Suppressor macrophage treated with lipopolysaccharide for 4 hours (primary cell): ENCODE measurements at places on chromosomes 13 and 19.

DNA sequence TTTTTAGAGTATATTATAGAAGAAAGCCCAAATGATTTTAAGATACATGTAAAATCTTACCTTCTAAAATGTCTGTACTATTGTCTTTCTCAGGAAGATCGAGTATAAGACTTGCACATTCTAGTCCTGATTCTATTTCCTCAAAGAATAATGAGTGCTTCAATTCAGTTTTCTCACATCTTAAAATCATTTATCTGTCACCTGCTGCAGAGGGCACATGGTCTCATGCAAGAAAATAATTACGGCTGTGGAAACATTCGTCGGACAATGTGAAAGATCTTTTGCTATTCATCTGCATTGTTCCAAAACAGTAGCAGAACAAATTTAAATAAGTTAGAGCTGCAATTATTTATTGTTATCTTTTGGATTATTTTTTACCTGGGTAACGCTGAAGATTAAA lies 1403.5 kb downstream of the PCDH9 start:
- no peak for DNase-seq

DNA sequence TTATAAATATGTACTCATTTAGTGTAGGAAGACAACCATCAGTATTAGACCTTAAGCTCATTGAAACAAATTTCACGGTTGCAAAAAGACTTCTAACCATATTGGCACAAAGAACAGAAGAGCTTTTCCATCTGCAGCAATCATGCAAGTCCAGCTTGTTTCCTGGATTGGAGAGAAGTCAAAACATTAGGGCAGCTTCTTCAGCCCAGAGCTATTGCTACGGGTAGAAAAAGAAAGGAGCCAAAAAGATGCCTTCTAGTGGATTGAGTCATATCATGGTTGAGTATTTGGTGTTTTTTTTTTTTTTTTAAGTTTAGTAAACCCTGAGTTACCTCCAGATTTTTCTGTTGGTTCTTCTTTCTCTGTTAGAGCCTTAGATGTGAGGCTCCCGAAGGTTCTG lies 99.8 kb downstream of the WDFY2 start:
- DNase-seq = no peak

DNA sequence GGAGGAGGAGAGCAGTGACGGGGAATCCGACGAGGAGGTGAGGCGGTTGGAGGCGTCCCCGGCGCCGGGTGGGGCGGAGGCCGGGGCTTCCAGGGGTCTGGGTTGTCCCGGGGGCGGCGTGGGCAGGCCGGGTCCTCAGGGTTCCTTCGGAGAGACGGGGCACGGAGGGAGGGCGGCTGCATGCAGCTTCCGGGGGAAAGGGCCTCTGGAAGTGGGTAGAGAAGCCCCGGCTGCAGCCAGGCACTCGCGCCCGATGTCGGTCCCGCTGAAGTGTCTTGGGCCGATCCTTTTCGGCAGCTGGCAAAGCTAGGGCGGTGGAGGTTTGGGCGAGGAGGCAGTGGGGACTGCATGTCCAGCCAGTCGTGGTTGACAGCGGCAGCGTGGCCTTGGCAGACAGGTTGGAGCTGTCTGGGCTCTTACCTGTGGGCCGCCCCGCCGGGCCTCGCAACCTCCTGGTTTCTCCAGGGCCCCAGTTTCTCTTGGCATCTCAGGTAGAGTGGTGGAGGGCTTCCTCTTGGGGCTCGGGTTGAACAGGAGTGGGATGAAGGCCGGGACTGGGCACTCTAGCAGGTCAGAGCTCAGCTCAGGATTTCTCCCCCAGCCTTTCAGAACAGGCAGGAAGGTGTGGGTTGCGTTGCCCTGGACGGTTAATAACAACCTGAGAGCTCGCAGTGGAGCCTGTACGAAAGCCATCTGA lies 690 bp downstream of the KMT2B start:
- peak; percentile 24 for DNase-seq

DNA sequence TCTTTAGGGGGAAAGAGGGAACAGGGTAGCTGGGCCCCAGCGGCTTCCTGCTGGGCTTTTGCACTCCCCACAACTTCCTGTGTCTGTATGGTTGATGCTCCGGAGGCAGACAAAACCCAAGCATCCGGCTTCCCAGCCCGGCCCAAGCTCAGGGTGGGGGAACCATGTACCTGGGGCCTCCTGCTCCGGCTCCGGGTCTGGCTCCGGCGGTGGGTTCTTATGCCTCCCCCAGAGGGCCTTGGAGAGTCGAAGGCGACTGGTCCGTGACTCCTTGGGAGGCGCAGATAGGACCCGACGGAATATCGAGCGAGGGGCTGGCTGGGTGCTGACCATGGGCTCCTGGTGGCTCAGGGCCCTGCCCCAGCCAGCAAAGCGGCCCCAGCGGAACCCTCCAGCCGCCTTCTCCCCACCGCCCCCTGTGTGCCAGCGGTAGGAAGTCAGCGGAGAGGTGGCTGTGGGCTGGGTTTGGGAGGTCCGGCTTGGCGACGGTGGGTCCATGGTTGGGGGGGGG lies 428 bp downstream of the RASAL3 start:
- peak; percentile 23 for DNase-seq

DNA sequence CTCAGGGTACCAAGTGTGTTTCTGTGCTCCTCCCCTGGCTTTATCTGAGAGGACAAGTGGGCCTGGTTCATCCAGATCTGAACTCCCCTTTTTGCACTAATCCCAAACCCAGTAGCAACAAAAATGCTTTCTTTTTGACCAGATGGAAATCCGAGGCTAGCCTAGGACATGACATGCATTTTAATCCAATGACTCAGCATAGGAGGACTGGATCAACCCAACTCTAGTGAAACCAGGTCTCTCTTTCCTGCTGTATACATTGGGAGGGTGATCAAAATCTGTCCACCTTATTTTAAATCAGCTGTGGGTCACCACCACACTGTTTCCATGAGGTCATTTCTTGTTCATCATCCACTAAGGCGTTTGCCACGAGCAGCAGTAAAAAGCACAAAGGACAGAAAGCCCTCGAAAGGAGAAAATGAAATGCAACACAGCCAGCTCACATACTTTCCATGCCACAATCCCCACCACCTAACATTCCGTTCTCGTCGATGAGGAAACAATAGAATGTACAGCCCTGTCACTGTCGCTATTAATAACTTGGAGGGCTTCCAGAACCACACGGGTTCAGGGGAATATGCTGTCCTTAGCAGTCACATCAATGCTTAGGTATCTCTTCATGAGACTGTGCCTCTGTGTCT lies 543.0 kb downstream of the IRS2 start:
- DNase-seq = no peak

- DNase-seq = no peak
Measured at GRCh38 chr13:54884682-54885081, 1856.1 kb downstream of the OLFM4 start.

DNA sequence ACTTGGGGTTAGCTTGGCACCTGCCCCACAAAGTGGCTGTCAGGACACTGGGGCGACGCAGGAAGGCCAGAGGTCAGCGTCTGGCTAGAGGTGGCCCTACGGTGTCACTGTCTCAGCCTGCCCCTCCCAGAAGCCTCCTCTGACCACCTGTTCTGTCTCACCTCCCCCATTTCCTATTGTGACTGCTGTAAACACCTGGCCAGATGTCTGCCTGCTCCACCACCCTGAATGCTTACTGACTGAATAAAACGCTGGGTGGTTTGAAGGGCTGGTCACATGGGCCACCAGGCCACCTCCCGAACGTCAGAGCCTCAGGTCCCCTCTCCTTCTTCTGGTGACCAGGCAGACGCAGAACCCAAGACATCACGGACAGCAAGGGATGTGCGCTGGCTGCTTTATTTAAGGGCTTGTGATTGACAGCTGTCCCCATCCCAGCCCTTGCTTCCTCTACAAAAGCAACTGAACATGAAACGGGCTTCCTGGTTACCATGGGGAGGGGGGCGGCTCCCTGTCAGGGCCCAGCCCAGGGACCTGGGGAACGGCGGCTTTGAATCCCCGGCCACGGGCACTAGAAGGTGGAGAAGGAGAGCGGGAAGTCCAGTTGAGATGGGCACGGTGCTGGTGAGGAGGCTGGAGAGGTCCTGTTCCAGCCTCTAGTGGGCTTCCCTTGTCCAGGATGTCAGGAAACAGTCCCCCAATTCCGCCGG lies 6.2 kb downstream of the ELOF1 start:
- DNase-seq = no peak

GRCh38 chr13:78305171-78305570 lies 298.2 kb downstream of the POU4F1 start:
- no peak for DNase-seq

DNA sequence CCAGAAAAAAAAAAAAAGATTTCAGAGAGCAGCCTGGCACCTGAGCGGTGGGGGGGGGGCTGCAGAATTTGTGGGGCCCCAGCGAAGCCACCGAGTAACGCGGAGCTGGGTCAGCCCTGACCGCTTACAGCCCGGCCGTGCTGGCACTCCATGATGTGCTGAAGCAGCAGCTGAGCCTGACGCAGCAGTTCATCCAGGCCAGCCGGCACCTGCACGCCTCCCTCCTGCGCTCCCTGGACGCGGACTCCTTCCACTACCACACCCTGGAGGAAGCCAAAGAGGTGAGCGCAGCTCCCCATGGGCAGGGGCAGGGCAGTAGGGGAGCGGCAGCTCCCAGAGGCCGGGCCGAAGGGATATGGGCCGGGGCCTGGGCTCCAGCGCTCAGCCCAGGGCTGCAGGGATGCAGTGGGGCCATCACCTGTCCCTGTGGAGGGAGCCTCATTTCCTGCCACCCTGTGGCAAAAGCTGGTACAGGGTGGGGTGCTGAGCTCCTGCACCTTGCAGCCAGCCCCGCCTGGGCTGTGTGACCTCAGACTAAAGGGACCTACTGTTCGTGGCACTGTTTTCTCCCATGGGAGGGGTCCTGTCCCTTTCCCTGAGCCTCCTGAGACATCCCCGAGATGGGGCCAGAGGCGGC lies 18.3 kb downstream of the C19orf44 start:
- DNase-seq = no peak

DNA sequence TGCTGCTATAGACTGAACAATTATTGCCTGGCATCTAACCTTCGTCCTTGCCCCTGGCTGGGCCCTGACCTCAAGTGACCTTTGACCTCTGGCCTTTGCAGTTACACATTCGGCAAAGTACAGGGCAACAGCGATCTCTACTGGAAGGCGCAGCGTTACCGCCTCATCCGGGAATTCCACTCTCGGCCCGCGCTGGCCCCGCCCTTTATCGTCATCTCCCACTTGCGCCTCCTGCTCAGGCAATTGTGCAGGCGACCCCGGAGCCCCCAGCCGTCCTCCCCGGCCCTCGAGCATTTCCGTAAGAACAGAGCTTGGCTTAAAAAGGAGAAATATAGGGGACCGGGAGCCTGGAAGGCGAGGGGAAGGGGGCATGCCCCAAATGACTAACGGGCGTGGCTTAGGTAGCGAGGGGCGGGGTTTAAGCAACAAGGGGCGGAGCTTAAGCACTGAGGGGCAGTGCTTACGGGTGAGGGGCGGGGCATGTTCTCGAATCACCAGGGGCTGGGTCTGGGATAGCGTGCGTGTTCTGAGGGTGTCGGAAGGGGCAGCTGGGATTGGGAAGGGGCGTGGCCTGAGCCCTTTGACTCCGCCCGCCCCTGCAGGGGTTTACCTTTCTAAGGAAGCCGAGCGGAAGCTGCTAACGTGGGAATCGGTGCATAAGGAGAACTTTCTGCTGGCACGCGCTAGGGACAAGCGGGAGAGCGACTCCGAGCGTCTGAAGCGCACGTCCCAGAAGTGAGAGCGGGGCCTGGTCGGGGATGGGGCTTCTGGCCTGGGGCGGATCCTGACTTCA lies 52.7 kb downstream of the TRPM4 start:
- DNase-seq = peak; percentile 52

DNA sequence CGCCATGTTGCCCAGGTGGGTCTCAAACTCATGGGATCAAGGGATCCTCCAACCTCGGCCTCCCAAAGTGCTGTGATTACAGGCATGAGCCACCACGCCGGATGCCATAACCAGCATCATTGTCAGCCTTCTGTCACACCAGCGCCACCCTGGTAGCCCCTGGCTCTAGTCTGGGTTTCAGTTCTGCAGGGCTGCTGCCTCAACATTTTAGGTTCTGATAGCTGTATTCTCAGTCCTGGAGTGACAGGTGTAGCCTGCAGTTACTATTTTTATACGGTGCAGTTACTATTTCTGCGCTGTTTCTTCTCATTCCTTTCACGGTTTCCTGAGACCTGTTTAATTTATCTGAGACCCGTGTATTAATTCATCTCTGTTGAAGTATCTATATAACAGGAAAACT lies 57.1 kb downstream of the TRPM4 start:
- no peak for DNase-seq
